Activated naive CD8-positive, alpha-beta T cell treated with anti-CD3 and anti-CD28 coated beads for 36 hours (primary cell): ENCODE measurements at places on chromosomes 1 and 21.

DNA sequence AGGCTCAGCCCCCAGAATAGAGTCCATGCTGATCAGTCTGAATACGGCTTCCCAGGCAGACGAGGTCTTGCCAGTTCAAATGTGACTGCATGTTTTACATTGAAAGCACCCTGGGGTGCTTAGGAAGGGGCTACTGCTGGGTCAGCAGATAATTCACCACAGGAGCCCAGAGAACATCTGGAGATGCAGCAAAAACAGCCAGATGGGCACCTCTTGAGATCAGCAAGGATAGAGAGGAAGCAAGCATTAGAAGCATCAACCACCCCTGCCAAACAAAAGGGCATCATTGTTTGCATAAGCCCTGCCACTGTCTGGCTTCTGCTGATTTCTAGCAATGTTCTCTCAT lies 403.1 kb downstream of the RRAGC start:
- DNase-seq, result no peak

DNA sequence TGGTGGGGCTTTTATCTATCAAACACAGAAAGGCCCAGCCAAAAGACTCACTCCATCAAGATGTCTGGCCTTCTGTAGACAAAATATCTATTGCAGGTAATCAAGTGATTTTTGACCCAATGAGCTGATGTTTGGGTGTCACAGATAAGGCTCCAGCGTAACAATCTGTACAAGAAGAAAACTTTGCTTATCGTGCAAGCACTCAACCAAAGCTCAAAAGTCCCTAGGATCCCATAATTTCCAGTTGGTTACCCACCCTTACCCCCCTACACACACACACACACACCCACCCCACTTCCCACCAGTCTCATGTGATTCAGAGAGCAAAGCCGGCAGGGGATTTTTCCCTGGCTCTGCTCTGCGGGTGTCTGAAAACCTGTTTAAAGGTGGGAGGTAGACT lies 5.8 kb downstream of the ITPKB start:
- DNase-seq, result no peak

- no peak for DNase-seq
These were observed 66.1 kb downstream of the PBX1 start for GRCh38 chr1:164625004-164625617.

- DNase-seq, result no peak
These were observed 21.9 kb downstream of the DLGAP3 start for GRCh38 chr1:34907487-34908090.

DNA sequence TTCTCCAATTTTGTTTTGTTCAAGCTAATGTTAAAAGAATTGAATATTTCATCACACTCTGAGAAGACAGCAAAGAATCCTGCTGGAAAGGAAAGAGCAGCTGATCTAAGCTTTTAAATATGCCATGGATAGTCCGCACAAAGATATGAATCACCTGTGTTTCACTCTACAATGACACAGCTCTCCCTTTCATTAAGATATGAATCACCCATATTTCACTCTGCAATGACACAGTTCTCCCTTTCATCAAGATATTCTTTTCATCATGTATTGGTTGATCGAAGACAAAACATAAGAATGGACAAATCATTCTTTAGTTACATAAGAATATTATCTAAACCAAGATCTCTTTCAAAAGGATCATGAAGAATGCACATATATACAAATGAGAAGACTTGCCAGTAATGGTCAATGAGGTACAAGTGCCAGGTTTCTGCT lies 367.3 kb downstream of the SMYD3 start:
- no peak for DNase-seq

GRCh38 chr1:33617451-33617850 lies 145.0 kb downstream of the ZSCAN20 start:
- no peak for DNase-seq

DNA sequence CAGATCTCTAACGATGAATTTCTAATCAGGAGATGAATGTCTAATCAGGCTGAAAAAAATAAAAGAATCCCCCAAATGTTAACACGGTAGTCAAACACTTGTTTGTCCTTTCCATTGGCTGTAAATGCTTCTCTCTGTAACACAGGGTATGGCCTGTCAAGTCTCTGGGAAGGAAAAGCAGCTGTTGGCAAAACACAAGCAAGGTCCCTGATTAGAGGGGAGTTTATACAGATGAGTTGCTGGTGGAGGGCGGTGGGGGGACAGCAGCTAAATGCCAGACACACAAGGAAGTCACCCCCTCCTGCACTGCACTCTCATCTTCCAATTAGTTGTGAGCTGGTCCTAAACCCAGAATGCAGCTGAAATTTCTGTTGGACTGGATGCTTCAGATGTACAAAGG lies 51.0 kb downstream of the PGBD5 start:
- DNase-seq, result no peak

GRCh38 chr21:45302082-45303061 lies 14.7 kb upstream of the POFUT2 start:
- DNase-seq, result peak; percentile 43

DNA sequence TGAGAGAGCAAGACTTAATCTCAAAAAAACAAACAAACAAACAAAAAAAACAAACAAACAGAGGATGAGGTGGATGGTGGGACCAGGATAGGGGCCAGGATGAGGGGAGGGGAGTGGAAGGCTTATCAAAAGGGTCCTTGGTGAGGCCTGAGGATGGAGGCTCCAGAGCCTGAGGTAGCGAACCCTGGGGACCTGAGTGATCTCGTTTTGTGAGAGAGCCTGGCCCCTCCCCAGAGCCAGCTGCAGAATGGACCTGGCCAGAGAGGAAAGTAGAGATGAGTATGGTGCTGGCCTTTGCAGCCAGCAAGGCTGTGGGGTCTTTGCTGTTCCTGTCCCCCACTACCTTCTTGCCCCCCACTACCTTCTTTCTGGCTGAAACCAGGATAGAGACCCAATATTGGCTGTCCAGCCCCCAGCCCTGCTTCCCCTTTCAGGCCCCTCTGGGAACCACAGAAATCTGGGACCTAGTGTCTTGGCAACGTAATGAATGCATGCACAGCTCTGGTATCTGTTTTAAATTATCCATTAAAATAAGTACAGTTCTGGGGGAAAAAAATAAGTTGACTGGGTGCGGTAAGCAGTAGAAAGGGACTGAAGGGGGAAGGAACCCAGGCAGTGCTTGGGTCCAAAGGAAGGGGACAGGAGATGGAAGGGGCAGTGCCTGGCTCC lies 1.1 kb upstream of the LMNA start:
- no peak for DNase-seq

- DNase-seq, result no peak
These were observed 237.8 kb downstream of the TRABD2B start for GRCh38 chr1:47759251-47759935.

- DNase-seq, result peak; percentile 65
These were observed 40.9 kb downstream of the STX6 start for GRCh38 chr1:180981596-180982387.

GRCh38 chr1:22673486-22674409 lies 20.7 kb downstream of the C1QB start:
- no peak for DNase-seq

DNA sequence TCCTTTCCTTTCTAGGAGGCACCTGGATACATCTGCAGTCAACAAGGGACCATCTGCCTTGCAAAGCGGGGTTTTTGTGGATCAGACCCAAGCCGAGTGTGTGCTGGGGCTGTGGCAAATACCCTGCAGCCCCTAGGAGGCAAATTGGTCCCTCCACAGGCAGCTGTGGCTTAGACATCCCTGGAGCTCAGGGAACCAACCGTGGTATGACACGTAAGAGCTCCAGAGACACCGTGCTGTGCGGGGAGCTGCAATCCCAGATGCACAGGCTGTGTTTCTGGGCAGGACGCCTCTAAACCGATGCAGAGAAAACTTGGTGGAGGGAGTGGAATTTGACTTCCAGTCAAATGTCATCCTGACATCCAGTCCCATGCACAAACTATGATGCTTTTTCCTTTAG lies 141.5 kb downstream of the KAZN start:
- DNase-seq, result no peak

DNA sequence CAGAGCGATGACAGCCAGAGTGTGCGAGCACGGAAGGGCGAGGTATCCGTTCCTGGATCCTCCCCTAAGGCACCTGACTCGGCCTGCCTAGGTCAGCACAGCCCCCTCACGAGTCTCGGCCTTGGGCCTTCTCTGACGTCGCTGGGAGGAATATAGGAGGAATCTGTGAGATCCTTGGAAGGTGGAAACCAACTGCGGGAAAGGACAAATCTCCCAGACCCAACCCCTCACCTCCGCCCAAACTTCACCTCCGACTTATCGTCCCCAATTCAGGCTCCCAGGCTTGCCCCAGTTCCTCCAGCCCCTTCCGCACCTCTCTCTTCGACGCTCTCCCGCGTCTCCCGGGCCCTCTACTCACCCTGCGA lies 494 bp downstream of the APH1A start:
- DNase-seq, result peak; percentile 39
